NCI-H2081 (cell line): ENCODE measurements at places on chromosomes 2 and 18.
A peak's percentile ranks its signal among the peaks of the same experiment; 100 is the strongest.

DNA sequence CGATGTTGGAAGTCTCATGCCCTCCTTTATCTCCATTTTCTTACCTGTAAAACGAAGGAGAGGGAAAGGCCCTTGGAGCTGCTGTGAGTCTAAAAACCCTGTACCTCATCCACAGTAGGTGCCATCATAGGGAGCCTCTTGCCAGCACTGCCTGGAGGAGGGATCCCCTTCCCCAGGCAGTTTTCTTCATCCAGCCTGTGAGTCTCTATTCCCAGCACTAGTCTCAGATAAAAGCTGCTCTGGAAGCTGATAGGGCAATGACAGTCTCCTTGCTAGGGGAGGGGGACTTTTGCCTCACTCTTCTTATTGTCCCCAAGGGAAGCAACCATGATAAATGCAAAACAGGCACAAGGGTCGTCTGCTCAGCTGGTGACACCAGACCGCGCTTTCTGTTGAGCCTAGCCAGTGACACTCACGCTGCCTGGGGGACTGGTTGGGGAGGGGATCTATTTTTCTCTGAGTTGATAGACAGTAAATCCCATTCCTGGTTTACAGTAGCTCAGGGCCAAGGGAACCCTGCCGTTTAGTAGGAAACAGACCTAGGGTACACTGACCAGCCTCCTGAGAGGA, 139.5 kb upstream of the NABP1 start:
- DNase-seq = no peak

DNA sequence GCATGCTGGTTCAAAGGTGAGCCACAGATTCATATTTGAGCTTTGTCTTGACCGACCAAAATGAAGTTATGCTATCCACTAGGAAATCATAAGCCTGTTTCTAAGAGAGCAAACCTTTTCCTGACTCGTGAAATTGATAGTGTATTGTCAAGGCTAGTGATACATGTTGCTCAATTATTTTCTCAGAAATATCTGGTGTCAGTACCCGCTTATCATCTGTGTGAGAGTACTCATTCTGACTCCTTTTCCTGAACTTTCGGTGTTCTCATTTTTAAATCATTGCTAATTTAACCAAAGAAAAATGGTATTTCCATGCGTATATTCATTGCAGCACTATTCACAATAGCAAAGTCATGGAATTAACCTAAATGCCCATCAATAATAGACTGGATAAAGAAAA, 56.2 kb downstream of the SGPP2 start:
- no peak for DNase-seq

GRCh38 chr2:139825726-139826125, 1045.5 kb upstream of the NXPH2 start:
- no peak for DNase-seq

DNA sequence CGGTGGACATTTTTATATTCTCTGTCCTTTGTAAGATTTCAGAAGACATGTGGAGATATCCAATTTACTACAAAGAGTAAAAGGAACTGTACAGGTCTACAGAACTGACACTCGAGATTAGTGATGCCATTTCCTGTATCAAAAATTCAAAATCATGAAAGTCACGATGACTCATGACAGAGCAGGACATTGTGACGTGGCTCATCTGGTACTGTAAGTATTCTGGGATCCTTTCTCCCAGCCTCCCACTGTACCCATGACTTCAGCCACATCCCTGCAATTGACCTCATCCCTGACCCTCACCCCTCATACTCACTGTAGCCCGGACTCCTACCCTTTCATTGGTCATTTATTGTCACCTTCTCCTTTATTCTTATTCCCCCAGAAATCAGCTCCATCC, 736.5 kb downstream of the EPHA4 start:
- no peak for DNase-seq

- DNase-seq = no peak
Observed at GRCh38 chr2:204116159-204116792, 179.7 kb downstream of the ICOS start.

DNA sequence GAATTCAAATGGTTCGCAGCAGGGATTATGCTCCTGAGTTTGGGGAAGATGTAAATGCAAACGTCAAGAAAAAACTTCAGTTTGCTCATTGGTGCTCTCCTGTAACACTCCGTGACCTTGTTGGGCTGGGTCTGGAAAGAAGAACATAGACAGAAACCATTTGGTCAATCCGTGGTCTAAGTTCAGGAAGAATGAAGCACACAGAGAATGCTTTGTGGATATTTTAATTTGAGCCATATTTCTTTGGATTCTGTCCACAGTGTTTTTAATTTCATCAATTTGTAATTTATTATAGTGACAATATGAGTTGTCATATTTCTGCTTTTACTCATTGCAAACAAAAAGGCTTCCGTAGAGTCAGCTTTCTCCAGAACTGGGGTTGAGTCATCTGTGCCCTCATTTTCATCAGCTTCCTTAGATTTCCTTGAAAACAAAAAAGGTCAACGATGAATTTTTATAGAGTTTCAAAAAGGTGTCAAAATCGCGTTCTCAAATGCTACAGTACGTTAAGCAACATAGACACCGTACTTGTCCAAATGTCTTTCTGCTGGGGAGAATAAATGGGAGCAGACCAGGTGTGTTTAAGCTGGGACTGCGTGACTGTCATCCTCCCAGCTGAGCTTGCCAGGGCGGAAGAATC, 606.4 kb downstream of the RNF144A start:
- DNase-seq = no peak

DNA sequence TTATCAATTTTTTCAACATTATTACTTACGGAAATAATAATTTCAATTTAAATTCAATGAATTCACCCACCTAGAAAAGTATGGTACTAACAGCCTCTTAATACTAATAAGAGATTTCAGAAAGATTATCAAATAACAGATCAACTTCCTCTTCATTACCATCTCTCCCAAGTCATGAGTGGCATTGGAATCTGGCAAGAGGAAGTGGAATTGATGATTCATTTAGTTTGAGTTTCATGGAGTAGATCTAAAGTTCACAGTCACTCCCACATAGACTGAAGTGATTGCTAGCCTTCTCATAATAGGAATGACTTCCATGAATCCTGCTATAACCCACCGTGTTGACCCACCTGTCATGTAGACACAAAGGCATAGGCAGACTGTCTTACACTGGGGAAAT, 77.7 kb upstream of the WDR75 start:
- DNase-seq = no peak

DNA sequence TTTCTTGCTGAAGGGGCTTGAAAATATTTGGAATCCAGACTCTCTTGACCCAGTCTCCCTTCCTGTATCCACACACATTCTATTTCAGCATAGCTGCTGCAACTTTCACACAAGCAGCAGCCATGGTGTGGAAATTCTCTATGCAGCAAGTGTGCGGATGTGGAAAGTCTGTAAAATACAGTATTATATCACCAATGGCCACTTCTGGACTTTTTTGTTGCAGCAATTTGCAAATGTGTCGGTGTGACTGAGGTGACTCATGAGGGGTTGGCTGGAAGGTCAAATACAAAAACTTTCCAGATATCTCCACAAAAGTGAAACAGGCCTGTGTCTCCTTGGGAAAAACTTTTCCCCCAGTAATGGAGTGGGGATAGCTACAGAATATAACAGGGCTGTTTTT, 299.3 kb upstream of the GYPC start:
- DNase-seq = no peak

DNA sequence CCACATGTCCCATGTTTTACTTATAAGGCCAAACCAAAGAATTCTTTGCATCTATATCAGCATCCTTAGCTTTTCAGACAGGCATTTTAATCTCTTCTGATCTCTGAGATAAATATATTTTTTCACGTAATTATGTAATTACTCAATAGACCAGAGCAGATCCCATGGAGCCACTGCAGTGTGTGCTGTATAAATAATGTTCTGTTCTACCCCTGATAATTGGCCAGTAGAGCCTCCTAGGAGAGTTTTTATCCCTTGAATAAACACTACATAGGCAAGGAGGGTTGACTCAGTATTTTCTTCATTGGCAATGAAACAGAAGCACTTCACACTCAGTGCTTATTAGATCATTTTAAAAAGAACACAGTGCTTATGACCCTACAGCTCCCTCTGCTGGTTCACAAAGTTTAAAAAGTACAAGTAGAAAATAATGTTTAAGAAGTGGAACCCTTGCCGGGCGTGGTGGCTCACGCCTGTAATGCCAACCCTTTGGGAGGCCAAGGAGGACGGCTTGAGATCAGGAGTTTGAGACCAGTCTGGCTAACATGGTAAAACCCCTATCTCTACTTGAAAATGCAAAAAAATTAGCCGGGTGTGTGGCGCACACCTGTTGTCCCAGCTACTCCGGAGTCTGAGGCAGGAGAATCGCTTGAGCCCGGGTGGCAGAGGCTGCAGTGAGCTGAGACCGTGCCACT, 91.9 kb downstream of the PPP1R1C start:
- DNase-seq = peak; percentile 92

DNA sequence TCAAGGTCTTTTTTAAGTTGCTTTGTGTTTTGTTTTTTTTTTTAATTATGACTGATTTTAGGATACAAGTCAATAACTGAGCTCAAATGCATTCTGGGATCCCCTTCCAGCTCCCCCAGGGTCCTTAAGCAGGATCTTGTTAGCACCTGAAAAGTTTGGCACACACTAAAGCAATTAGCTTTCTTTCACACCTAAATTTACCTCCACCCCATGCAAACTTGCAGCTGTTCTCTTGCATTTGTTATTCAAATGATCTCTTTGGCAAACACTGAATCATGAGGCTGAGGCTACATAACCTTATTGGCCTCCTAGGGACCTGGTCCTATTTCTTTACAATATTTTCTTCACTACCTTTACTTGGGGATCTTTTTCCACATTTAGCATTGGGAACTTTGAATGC, 2026.1 kb upstream of the CELF4 start:
- peak; percentile 13 for DNase-seq

DNA sequence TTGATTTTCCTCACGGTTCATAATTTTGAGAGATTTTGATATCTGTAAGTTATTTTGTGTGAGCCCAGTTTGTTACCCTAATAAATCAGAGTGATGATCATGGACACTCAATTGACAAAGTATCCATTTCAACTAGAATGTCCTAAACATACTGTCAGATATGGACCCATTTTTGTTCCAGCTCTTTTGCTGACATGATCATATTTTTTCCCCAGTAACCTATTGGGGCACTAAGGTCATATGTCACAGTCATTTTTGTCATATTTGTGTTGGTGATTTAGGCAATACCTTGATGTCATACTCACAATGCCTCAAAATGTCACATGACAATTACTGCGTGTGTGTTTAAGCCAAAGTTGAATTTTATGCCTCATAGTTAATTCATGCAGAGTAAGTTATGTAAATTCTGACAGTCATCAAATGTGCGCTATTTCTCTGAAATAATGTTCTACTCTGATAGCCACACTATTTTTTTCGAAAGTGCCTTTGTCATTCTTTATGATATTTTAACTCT, 218.7 kb downstream of the ARHGAP15 start:
- DNase-seq = no peak

DNA sequence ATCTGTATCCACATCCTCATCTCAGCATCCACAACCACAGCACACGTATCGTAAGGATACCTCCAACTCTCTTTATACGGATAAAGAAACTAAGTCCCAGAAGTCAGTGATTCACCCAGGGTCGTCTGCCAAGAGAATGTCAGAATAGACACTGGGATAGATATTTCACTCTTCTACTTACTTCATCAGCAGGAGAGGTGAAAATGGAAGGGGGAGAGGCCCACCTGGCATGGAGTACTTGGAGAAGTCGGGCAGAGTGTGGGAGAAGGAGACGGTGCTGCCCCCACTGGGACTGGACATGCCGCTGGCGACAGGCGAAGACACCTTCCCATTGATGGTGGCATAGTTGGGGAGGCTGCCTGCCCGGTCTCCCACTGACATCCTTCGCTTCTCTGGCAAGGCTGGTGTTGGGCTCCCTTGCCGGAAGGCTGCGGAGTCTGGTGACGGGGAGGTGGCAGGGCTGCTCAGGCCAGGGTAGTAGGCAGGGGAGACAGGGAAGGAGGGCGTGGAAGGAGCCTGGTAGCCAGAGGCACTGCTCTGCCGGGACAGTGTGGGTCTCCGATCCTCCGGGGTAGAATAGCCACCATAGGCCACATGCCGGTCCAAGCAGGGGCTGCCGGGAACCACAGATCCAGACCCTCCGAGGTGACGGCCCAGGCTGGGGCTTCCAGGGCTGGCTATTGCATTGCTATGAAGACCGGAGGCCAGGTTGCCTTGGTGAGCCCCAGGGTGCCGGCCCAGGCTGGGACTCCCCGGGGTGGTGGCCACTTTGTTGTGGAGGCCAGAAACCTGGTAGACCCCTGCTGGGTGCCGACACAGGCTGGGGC, 185.1 kb downstream of the TNS1 start:
- DNase-seq = no peak

DNA sequence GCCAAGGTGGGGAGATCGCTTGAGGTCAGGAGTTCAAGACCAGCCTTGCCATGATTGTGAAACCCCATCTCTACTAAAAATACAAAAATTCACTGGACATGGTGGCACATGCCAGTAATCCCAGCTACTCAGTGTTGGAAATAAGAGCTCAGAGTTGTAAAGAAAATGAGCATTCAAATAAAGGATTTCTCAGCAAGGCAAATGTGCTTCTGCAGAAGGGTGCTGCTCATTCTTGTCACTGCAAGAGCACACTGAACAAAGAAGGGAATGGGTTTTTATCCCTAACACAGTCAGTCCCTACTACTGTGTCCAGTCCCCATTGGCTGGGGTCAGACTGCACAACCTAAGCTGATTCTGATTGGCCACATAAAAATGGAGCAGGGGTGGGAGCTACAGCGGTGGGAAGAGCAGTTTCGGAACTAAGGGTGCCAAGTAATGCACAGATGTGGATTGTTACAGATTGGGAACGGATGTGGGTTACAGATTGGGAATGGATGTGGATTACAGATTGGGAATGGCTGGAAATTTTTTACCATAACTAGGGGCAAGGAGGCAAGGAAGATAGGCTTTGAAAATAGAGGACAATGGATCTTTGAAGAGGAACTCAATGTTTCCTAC, 31.1 kb upstream of the TRAPPC8 start:
- no peak for DNase-seq

DNA sequence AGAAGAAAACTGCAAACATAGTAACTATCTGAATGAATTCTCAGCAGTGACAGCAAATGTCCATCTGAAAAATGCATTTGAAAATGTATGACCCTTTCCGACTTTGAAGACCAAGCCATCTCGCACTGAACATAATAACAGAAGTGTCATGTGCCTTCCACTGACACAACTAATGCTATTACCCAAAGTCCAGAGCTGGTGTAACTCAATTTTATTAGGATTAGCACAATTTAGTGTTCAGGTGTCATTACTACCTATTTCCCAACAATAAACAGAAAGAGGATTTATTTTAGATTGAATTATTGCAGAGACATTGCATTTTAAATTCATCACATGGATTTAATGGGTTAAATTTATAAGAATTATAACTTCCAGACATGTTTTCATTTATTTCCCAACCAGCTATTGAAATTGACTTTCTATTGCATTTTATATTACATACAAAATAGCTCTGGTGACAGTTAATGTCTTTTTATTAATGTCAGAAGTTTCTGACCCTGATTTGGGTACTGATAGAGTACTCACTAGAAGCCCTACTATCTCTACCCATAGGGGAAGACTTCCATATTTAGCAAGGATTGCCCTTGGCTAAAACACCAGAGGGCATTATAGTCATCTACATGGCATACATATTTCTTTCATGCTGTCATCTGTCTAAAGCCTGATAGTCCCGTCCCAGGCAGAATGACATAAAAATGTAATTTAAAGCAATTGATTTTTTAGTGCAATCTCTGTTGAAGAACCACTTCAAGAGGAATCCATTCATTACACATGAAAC, 7.0 kb upstream of the STK39 start:
- no peak for DNase-seq

GRCh38 chr2:39730685-39731302, 48.3 kb downstream of the THUMPD2 start:
- DNase-seq = peak; percentile 51
